Activated CD4-positive, alpha-beta T cell treated with anti-CD3 and anti-CD28 coated beads, Interleukin-2, Interleukin-6, amounts not matched to agents 100 ng/mL and 50 ng/mL, durations not matched to agents 16 hours and 8 hours (primary cell): ENCODE measurements at places on chromosomes 16 and 17.
A peak's percentile ranks its signal among the peaks of the same experiment; 100 is the strongest.

GRCh38 chr17:62627904-62628633 lies 599 bp downstream of the MRC2 start:
- DNase-seq = peak; percentile 55

DNA sequence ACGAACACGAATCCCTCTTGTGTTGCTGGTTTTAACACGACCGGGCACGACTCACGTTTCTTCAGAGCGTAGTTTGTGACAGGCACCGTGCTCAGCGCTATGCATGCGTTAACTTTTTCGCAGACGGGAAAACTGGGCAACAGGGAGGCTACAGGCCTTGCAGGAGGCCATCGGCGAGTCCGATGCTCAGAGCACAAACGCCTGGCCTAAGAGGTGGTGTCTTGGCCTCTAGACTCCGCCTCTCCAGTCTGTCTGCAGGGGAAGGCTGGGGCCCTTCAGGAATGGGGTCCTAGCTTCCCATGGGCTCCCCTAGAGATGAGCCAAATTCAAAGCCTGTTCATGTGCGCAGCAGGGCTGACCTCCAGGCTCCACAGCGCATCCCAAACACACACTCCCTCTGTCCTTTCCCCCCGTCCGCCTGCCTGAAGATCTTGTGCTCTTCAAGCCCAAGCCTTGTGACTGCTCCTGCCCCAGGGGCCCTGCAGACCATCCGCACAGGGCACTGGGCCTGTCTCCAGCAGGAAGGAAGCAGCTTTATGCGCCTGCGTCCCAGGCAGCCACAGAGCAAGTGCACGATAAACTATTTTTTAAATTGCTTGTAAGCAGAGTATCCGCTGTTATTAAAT lies 3.1 kb downstream of the CLCN7 start:
- DNase-seq = no peak

DNA sequence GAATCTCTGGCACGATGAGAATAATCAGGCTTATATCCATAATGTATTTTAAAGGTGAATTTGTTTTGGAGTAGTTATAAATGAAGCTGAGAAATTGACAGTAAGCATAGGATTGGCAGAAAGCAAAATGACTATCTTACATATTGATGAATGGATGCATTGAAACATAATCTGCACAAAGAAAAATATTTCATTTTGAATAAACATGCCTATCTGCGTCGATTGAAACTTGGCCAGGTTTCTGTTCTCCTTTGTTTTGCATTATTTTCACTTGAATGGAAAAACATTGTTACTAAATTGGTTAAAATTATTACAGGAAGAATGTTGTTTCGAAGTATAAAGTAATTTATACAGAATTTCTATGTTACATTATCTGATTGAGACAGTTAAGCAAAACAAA lies 128.2 kb downstream of the USP22 start:
- no peak for DNase-seq

DNA sequence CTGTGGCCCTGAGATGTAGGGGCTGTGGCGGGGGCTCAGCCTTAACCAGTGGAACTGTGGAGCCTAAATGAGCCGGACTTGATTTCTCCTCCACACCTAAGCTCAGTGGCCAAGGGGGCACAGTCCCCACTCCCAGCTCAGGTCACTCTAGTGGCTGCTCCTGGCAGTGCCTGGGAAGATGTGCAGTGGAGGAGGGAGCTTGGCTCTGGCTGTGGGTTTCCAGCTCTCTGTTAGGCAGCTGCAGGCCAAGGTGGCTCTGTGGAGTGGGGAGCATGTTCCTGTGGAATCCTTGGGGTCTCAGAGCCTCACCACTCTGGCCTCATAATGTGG lies 76.3 kb downstream of the AMFR start:
- DNase-seq = no peak

DNA sequence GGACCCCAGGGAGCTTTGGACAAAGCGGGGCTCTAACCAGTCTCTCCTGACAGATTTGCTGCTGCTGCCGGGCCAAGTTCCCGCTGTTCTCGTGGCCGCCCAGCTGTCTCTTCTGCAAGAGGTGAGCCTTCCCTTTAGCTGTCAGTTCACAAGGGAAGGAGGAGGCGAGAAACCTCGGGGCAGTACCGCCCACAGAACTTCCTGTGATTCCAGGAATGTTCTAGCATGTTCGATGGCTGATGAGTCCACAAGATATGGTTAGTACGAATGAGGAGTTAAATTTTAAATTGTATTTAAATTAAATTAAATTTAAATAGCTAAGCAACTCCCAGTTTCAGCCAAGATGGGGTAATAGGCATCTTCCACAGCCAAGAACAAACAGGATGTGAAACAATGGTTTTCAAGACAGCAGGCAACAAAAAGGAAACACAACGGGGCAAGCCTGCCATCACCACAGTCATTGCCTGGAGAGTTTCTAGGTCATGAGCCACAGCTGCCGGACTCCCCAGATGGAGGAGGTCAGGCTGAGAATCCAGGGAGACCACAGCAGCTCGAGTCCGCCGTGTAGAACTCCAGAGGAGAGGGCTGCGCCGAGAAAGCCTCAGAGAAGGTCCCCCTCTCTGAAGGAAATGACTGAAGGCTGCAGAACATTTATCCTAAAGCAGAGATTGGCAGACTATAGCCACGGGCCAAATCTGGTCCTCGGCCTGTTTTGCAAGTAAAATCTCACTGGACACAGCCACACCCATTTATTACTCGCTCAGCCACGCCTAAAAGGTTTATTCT lies 9.5 kb upstream of the TCF25 start:
- peak; percentile 67 for DNase-seq

DNA sequence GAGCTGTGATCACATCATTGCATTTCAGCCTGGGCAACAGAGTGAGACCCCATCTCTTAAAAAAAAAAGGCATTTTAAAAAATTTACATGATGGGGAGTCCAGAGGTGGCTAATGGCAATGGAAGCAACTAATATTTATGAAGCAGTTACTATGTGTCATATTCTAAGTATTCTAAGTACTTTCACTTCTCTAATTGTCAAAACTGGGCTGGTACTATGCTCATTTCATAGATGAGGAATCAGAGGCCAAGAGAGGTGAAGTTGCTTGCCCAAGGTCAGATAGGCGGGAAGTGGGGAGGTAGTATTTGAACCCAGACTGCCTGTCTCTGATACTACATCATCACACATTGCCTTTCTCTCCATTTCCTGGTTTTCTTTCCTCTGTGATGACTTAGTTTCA lies 50.7 kb downstream of the SLC5A11 start:
- no peak for DNase-seq

- DNase-seq = no peak
These were observed 7.2 kb upstream of the FOXF1 start for GRCh38 chr16:86502856-86503748.

DNA sequence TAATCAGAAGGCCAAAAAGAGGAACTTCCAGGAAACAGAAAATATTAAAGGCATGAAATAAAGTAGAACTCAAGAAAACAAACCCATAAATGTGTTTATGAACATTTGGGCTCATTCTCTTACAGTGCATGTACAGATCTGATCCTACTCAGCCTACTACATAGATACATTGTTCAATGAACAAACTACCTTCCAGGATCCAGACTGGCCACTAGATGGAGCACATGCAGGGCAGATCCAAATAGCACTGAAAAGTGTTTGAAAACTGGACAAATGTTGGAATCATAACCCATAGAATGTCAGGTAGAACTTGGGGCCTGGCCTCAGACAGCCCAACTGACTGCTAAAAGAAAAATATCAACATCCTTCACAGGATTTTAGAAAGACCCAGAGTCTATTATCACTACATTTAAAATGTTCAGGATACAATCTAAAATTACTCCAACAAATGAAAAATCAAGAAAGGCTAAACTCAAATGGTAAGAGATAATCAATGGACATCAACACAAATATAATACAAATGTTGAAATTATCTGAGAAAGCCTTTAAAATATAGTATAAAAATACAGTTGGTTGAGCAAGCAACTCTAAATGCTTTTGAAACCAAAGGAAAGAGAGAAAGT lies 122.4 kb upstream of the NUDT7 start:
- peak; percentile 40 for DNase-seq

GRCh38 chr16:62194828-62195227 lies 158.6 kb upstream of the CDH8 start:
- DNase-seq = no peak

DNA sequence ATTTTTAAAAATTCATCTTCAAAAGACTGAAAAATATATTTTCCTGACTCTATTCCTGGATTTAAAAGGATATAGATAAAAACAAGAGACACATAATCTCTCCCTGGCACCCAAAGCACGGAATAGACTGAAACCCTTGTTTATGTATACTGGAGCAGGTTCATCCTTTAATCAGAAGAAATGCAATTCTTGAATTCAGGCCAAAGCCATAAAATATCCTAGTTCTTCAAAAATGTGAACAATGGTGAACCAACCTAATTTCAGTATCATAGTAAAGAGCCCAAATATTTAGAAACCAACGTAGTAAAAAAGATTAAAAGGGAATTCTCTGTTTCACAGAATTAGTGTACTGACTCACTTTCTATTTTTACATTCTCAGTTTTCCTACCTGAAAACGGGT lies 188.5 kb upstream of the C17orf78 start:
- DNase-seq = no peak

DNA sequence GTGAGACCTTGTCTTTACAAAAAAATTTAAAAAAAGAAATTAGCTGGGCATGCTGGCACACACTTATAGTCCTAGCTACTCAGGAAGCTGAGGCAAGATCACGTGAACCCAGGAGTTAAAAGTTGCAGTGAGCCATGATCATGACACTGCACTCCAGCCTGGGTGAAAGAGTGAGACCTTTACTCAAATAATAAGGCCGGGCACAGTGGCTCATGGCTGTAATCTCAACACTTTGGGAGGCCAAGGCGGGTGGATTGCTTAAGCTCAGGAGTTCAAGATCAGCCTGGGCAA lies 11.5 kb upstream of the RIPOR1 start:
- no peak for DNase-seq

GRCh38 chr17:79747508-79748294 lies 17.0 kb downstream of the ENPP7 start:
- no peak for DNase-seq

GRCh38 chr17:61076621-61077031 lies 323.0 kb upstream of the TBX2 start:
- no peak for DNase-seq

DNA sequence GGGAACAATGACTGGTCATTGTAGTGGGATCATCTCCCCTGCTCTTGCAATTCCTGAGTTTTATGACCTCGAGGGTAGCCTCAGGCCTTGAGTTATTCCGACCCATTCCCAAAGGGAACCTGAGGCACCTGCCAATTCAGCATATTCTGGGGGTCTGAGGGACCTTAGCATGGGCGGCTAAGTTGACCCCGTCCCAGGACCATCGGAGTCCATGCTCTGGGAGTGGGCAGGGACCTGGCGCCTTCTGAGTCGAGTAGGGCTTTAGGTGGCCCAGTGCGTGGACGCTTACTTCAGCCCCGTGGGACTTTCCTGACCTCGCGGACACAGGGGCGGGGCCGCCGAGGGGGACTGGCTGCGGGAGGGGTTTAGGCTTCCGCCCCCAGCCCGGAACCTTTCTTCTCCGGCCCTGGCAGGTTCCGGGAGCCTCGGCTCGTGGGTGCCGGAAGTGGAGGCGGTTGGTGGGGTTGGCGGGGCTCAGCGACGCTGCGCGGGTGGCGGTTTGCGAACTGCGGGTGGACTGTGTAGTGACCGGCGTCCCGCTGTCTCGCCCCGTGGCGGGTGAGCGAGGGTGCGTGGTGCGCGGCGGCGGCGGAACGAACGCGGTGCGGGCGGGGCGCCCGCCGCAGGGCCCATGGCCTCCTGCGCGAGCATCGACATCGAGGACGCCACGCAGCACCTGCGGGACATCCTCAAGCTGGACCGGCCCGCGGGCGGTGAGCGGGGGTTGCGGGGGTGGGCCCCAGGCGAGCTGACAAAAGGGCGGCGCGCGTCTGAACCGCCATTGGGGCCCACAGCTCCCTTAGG lies at the start of gene EDC4:
TSS of gene EDC4 (plus strand) at position 422 of the 804 bp plus-strand sequence. CDS start at position 632, 210 bp downstream.
- peak; percentile 93 for DNase-seq

DNA sequence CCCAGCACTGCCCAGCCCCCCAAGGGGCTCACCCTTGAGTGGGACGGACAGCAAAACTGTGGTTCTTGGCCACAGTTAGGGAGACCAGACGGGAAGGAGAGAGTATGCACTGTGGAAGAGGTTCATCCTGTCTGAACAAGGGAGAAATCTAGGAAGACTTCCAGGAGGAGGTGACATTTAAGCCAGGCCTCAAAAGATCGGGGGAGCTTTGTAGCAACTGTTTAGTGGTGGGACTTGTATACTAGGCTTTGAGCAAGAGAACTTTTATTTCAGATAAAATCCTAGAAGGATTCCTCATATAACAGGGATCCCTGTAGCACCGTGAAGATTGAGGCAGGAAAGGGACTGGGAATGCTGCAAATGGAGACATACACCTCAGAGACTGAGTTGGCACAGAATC lies 30.8 kb downstream of the SREBF1 start:
- no peak for DNase-seq

DNA sequence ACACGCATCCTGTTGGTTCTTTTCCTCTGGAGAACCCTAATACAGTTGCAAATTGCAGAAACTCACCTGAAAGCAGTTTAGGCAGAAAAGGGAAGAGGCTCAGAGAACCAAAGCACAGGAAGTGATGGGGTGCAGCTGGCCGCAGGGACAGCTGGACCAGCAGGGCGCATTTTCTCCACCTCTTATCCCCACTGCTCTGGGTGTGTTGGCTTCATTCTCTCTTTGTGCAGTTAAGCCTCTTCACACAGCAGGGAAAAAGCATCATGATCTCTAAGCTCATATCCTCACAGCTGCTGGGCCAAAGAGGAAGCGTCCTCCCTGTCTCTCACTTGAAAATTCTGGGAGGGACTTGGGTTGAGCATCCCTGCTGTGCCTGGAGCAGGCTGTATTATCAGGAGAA lies 20.0 kb upstream of the LRRC75A start:
- no peak for DNase-seq

GRCh38 chr17:16980813-16981731 lies 9.2 kb upstream of the TNFRSF13B start:
- DNase-seq = no peak

GRCh38 chr17:67157732-67158639 lies 87.0 kb downstream of the HELZ start:
- no peak for DNase-seq

- no peak for DNase-seq
These were observed 54.2 kb downstream of the CDRT4 start for GRCh38 chr17:15413101-15413771.

GRCh38 chr16:49417354-49417753 lies 43.8 kb downstream of the C16orf78 start:
- no peak for DNase-seq

- DNase-seq = no peak
These were observed 9.6 kb upstream of the UBTF start for GRCh38 chr17:44229090-44229489.

DNA sequence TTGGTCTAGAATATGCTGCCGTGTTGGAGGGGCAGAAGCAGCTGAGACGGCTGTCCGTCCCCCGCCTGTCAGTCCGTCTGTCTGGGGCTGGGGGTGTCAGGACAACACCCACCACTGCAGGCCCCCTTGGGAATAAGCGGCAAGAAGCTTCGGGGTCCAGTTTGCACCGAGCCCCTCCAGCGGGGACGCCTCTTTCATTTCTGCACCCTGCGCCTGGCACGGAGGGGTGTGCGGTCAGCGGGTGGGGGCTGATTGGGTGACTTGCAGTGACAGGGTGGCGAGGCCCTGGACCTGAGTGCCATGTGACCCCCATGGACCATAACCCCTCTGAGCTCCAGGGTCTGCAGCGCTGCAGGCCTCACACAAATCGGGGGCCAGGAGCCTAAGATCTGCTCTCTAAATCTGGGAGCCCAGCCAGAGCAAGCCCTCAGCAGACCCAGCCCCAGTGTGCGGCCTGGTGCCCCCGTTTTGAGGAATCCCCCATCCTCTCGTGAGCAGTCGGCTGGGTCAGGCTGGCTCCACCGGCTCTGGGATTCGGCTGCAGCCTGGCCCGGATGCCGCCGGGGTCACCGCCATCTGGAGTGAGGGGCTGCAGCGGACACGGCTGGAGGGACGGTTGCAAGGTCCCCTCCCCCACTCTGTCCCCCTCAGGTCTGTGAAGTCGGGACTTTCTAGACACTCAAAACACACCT lies 8.3 kb downstream of the CBFA2T3 start:
- DNase-seq = no peak
